Cardiac septum (tissue), 1 donor: ENCODE measurements at places on chromosomes 5 and 9.

- peak; percentile 82 for DNase-seq
These were observed 5.6 kb downstream of the OTULINL start for GRCh38 chr5:14587150-14587549.

GRCh38 chr9:93730217-93730616 is 153.8 kb downstream of the PHF2 start:
- no peak for DNase-seq

DNA sequence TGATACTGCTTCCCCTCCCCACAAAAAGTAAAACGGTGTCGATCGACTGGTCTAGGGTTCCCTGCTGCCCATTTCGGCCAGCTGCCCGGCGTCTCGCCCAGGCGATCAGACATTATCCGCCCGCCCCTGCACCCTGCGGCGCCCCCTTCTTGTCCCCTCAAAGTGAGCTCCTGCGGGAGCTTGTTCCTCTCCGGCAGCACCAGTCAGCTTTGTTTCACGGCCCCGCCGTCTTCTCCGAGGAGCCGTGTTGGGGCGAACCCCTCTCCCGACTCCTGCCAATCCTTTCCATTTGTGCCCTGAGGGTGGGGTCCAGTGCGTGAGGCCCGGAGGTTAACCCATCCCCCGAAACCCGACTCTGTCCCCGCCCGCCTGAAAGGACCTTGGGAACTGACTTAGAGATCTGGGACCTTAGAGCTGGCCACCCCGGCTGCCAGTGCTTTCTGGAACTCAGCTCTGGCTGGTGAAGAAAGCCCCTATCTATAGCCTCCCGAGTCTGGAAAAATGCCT is 518 bp downstream of the UBE2B start:
- DNase-seq: peak; percentile 86

DNA sequence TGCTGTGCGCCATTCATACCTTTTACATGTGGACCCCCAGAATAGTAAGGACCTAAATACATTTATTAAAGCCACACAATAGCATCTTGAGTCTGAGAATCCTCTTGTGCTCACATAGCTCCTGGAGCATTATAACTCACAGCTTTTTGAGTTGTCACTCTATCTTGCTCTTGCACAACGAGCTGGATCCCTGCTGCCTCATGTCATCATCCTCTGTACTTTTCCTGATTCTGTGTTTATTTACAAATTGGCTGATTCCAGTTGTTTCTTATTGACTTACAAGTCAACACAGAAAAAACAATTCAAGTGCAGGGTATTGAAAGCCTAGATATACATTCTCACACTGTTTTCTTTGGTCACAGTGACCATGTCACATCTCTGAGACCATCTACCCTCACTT is 112.9 kb downstream of the SLC1A3 start:
- no peak for DNase-seq

- no peak for DNase-seq
These were observed 405.1 kb upstream of the KLF4 start for GRCh38 chr9:107894572-107895261.

GRCh38 chr5:133531178-133531577 is 81.2 kb downstream of the FSTL4 start:
- DNase-seq: no peak

DNA sequence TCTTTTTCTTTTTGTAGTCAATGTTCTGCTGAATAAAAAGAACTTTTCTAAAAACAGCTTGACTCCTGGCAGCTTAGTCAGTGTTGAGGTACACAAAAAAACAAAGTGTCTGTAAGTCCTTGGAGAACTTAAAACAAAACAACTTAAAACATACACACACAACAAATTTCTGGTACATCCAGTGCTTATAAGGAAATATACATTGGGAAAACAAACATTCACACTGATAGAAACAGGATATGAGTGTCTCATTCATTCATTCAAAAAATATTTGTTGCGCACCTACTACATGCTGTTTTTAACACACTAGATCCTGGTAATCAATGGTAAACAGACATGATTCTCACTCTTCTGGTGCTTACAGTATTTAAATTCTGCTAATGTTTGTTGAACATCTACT is 27.4 kb upstream of the MEGF9 start:
- DNase-seq: no peak

- DNase-seq: peak; percentile 91
These were observed 18.6 kb upstream of the NOTCH1 start for GRCh38 chr9:136564379-136564988.

DNA sequence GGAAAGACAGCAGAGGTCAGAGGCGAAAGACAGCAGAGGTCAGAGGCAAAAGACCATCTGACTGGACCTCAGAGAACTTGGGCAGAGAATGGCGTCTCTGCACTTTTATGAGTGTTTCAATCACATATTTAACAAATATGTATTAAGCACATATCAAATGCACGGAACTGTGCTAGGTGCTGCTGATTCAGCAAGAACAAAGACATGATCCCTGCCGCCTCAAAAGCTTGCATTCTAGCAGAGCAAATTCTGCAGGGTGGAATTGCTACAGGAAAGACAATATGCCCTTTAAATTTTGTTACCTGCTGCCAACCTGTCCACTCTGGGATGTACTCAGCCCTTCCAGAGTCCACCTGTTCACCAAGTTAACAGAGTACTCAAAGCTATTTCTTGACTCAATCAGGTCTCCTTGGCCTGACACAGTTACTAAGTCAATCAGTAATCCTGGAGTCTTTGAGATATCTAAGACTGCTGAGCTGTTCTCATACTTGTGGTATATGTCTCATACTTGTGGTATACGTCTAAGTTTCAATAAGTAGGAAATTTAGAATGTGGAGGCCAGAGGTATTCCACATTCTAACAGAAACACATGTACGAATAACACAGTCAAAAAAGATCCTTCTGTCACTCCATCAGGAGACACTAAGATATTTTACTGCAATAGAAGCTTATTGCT is 131.8 kb downstream of the GNAQ start:
- DNase-seq: no peak

- DNase-seq: no peak
These were observed 56.2 kb upstream of the ZNF622 start for GRCh38 chr5:16521521-16522483.

GRCh38 chr5:172482156-172483020 is 28.1 kb upstream of the SH3PXD2B start:
- peak; percentile 72 for DNase-seq
